NCI-H1436 treated with DMSO at 0.1 percent for 48 hours (cell line): ENCODE measurements at places on chromosomes 3 and 15.

DNA sequence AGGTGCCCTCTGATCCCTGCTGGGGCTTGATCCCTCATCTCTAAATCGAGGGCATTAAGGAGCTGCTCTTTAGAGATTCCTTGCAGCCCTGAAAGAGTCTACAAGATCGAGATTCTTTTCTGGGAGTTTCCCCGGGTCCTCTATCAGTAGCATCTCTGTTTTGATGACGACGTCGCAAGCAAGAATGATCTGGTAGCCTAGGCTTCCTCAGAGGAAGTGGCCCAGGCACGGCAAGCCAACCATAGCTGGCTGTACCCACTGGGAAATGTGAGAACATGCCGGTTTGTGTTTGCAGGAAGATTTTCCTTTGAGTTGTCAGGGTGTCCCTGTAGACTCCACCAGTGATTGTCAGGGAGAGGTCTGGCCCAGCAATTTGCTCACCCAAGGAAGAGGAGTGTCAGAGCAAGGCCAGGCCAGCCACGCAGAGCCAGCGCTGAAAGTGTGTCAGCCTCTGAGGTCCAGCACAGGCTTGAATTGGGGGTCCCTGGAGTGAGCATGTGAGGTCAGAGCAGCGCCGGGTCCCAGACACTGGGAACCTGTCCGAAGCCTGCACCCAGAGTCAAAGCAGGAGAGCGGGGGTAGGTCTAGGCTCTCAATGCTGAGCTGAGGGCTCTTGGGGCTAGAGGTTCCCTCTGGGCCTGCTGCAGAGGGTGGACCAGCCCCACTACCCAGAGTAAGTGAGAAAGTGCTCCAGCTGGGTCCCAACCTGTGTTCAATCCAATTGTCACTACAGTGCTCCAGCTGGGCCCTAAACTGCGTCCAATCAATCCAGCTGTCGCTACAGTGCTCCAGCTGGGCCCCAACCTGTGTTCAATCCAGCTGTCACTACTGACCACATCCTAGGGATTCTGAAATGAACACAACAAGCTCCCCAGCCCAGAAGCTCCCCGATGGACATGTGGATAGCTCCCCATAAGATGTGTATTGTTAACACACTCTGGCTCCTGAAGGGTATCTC is 95.7 kb downstream of the CHDH start:
- DNase-seq = no peak

GRCh38 chr3:63863150-63864007 is at the start of the genes ATXN7 and THOC7:
Gene ATXN7, plus strand, starts transcription at chr3:63863867. Its CDS starts 48,732 bp downstream, at chr3:63912599.
Gene THOC7, minus strand, starts transcription at chr3:63863805. Its CDS starts 15 bp downstream, at chr3:63863790.
- no peak for DNase-seq

GRCh38 chr3:153848702-153849101 is 272.5 kb upstream of the ARHGEF26 start:
- DNase-seq = no peak

DNA sequence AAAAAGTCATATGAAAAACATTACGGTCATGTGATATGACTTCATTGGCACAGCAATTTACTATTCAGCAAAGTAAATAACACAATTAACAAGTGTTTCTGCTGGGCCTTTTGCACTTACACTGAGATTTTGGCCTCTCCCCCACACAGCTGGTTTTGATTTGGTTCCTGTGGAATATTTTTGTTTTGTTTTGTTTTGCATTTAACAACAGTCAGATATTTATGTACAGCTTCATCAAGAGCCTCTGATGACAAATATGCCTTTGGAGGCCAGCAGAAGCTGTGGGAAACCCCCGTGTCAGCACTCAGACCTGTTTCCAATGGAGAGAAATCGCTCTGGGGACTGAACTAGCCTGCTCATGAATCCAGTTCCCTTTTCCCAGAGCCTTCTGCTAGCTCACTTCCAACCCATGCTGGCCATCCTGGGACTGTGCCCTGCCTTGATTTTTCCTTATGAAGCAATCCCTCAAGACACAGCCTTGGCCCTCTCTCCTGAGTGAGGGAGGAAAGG is 161.9 kb downstream of the ATG7 start:
- DNase-seq = no peak

- DNase-seq = no peak
These were observed 72.0 kb downstream of the PDZRN3 start for GRCh38 chr3:73552700-73553099.

- no peak for DNase-seq
These were observed 5.5 kb downstream of the ADGRG7 start for GRCh38 chr3:100614941-100615340.

GRCh38 chr3:113117511-113118234 is 93.7 kb upstream of the BOC start:
- no peak for DNase-seq

GRCh38 chr3:187746442-187747281 is 1.4 kb upstream of the BCL6 start:
- DNase-seq = no peak

GRCh38 chr3:16260046-16260445 is 4.7 kb downstream of the DPH3 start:
- DNase-seq = no peak

DNA sequence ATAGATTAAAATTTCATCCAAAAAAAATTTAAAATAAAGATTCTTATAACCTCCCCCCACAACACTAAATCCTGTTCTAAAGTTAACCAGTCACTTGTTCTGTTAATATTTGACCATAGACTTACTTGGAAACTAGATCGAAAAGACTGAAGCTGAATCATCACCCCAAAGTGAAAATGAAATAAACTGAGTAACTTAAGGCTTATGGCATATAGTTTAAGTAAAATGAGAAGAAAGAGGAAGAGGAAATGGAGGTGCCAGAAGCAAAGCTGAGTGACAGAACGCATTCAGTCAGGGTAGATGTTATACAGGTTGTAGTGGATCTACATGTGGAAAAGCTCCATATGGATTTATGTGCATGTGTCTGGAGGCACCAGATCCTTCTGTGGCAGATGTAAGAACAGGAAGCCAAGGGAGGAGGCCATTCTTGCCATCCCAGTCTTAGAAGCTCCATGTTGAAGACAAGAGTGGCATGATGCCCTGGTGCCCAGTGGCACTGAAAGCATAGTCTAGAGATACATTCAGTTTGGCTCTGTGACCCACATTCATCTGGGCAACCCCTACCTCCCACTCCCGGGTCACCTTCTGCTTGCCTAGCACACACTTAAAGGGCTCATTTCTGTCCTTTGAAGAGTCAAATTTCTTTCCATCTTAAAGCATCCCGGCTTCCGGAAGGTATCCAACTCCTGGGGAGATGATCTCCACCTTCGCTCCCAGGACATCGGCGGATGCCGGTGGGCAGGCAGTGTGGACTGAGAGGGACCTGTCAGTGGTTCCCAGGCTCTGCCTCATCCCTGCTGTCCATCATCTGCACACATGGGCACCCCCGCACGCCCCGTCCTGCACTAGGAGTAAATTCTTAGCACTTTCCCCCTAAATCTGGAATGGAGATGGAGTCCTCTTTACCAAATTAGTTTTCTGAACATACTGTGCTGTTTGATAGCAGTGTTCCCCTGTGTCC is 90.8 kb downstream of the NEO1 start:
- no peak for DNase-seq

GRCh38 chr3:1139071-1139470 is 46.2 kb downstream of the CNTN6 start:
- no peak for DNase-seq
